ENCODE measurements at places on chromosomes 5 and 9. TPM values are rescaled to one million over a fixed set of nuclear protein-coding genes. Genes with fewer than 3 reads are reported as not detected.

Gene ENTPD2
- not detected for total RNA-seq

Gene SMU1
- total RNA-seq, result 36.9 TPM

Gene LAMC3
- 0.12 TPM for total RNA-seq

Gene SIL1
- total RNA-seq, result 83.8 TPM

Gene LECT2
- total RNA-seq, result not detected

Gene RIMOC1
- 15.3 TPM for total RNA-seq

Gene LHX2
- total RNA-seq, result not detected

Gene FOXI1
- not detected for total RNA-seq

Gene PALM2AKAP2
- total RNA-seq, result 18.2 TPM

Gene PCDHB6
- total RNA-seq, result 0.37 TPM

Gene PHF24
- 0.13 TPM for total RNA-seq

Gene NEUROG1
- total RNA-seq, result not detected

Gene SNCAIP
- 0.93 TPM for total RNA-seq

Gene COL27A1
- total RNA-seq, result 2.8 TPM

Gene CARD19
- total RNA-seq, result 51.4 TPM

Gene PCDHB14
- total RNA-seq, result 1.1 TPM

Gene SEMA4D
- 0.25 TPM for total RNA-seq

Gene RFX3
- 2.0 TPM for total RNA-seq

Gene GHR
- 3.6 TPM for total RNA-seq

Gene NACC2
- 29.2 TPM for total RNA-seq

Gene IFNK
- total RNA-seq, result not detected

Gene PPIC
- total RNA-seq, result 59.2 TPM

Gene PTGES
- total RNA-seq, result 4.4 TPM

Gene FAT2
- total RNA-seq, result under 0.01 TPM

Gene GNA14
- 4.4 TPM for total RNA-seq

Gene CCNJL
- 0.68 TPM for total RNA-seq

Gene SH3TC2
- total RNA-seq, result 9.5 TPM

Gene JAKMIP2
- 0.92 TPM for total RNA-seq

Gene LRRTM2
- total RNA-seq, result 0.13 TPM

Gene EIF4E1B
- total RNA-seq, result not detected

Gene FOXD4L6
- total RNA-seq, result not detected

Gene FGF10
- total RNA-seq, result 3.0 TPM

Gene DRD1
- total RNA-seq, result 0.53 TPM
